ENCODE measurements at places on chromosomes 6 and 20.

DNA sequence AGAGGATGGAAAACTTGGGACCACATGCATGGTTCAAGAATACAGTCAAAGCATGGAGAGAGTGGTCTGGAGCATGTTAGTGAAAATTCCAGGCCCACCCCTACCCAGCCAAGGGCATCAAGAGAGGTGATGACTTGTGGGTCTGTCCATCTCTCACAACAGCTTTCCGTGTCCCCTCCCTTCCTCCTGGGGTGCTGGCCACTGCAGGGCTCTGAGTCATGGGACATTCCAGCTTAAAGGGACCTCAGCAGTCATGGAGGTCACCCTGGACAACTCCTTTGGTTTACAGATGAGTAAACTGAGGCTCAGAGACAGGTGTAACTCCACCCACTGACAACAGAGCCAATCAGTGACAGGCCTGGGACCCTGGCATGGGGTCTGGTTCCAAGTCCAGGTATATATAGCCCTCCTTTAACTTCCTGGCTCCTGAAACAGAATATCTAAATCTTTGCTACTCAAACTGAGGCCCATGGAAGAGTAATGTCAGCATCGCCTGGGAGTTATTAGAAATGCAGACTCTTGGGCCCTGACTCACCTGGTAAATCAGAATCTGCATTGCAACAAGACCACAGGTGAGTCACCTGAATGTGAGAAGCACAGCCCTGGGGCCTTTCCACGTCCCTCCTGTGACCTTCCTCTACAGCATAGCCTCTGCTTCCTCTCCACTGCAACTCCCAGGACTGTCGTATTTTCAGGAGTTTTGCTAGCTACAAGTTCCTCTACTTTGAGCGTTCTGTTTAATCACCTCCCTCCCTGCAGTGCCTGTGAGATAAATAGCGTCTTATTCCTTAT, 170.2 kb downstream of the ZDHHC14 start:
- no peak for DNase-seq

DNA sequence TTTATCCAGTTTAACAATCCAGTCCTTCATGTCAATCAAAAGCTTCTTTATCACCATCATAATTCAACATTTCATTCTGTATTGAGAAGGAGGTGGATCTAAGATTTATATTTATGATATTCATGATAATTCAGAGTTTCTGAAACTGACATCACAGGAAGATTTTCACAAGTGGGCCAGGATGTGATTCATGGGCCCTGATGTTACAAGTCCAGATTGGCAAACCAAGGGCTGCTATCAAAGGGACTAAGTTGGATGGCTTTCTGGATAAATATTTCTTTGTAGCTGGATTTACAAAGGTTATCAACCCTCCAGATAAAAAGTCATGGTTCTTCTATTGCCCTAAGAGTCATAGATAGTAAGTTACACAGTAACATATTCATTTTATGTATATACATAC, 866.5 kb downstream of the KIF16B start:
- no peak for DNase-seq

GRCh38 chr6:13924949-13925881, at the start of gene RNF182:
Gene RNF182 (plus strand): TSS chr6:13924952. CDS start chr6:13977120, 52,168 bp downstream.
- DNase-seq: no peak

GRCh38 chr20:1803932-1804501, 91.2 kb upstream of the SIRPA start:
- DNase-seq: no peak

GRCh38 chr6:117484052-117484646, 1.7 kb downstream of the DCBLD1 start:
- DNase-seq: no peak

GRCh38 chr6:13147376-13147775, 181.0 kb downstream of the TBC1D7 start:
- DNase-seq: no peak
